ENCODE measurements at places on chromosomes 4 and X. TPM values are rescaled to one million over a fixed set of nuclear protein-coding genes. Genes with fewer than 3 reads are reported as not detected.

Gene LANCL3
- polyA plus RNA-seq, result 0.24 TPM

- no peak for DNase-seq
Measured at GRCh38 chrX:75273483-75273882, 402 bp upstream of the UPRT start.

Gene MAP9
- 17.0 TPM for polyA plus RNA-seq

GRCh38 chr4:22414833-22415232, 101.0 kb downstream of the ADGRA3 start:
- DNase-seq, result no peak

DNA sequence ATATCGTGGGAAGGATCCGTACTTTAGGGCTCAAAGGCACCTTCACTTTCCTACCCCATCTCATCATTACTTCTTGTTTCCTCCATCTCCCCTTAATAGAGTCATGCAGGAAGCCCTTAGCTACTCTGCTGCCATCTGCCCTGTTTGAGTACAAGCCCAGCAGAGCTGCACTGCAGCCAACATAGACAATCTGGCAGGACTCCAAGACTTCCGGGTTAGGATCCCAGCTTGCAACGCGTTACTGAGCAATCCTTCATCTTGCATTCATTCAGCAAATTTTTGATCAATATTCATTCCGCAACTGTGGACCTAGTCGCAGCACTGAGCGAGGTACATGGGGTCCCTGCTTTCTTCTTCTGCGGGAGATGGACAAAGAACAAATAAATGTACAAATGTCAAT, 344.9 kb downstream of the BCOR start:
- DNase-seq, result no peak

DNA sequence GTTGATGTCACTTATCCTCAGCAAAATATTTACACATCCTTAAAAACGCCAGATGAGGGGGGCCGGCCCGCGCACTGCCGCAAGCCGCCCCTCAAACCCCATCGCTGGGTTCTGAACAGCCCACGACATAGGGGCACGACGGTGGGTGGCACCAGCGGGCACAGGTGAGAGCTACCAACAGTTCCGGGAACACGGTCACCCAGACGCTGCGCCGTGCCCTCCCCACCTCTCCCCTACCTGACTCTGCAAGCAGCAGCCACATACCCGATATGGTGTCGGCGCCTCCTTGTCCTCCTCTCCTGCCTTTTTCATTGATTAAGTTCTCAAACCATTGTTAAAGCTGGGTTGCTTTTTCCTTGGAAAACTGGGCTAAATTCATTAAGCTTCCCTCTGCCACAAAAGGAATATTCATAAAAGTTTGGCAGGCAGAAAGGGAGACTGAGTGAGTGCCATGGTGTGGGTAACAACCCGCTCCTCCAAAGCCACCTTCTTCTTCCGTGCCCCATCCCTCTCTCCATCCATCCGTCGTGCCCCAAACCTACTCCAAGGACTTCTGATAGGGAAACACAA, 1.4 kb downstream of the RAI2 start:
- no peak for DNase-seq

GRCh38 chr4:7200801-7201200, 8.5 kb downstream of the SORCS2 start:
- no peak for DNase-seq

Gene DGKK
- polyA plus RNA-seq, result 8.6 TPM

Gene CT45A5
- not detected for polyA plus RNA-seq

Gene NPY2R
- 0.31 TPM for polyA plus RNA-seq

DNA sequence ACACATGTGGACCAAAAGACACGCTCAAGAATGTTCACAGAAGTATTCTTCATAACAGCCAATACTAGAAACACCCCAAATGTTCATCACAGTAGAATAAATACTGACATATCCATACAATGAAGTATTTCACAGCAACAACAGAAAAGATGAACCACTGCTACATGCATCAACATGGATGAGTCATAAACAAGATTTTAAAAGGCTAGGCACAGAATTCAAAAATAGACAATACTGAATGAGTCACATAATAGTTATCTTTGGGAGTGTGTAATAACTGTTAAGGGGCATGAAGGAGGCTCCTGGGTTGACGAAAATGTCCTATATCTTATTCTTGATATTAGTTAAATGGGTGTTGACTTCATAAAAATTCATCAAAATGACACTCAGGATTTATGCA, 43.5 kb downstream of the CLOCK start:
- DNase-seq, result no peak

Gene LNX1
- 17.4 TPM for polyA plus RNA-seq

Gene RS1
- polyA plus RNA-seq, result 0.15 TPM

Gene CC2D2A
- 57.6 TPM for polyA plus RNA-seq

DNA sequence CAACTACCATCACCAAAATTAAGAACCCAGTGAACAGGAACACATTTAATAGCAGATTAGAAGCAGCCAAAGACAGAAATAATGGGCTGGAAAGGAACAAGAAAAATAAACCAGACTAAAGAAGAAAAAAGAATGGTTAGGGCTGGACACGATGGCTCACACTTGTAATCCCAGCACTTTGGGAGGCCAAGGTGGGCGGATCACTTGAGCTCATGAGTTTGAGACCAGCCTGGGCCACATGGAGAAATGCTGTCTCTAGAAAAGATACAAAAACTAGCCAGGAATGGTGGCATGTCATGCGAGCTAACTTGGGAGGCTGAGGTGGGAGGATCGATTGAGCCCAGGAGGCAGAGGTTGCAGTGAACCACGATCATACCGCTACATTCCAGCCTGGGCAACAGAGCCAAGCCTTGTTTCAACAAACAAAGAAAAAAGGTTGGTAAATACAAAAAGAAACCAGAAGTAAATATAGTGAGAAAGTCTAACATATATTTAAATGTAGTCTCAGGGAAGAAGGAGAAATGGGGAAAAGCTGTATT, 102.0 kb downstream of the AFAP1 start:
- no peak for DNase-seq

DNA sequence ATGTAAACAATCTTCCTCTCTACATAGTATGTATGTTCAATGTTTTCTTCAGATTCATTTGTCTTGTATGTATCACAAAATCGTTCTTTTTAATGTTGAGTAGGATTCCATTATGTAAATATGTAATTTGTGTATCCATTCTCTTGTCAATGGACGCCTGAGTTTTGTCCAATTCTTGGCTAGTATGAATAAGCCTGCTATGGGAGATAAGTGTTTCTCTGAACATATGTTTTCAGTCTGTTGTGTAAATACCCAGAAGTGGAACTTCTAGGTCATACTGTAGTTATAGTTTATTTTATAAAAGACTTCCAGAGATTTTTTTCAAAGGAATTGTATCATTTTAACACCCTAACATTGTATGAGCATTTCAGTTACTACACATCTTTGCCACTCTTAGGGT, 2.8 kb downstream of the SMIM31 start:
- no peak for DNase-seq

DNA sequence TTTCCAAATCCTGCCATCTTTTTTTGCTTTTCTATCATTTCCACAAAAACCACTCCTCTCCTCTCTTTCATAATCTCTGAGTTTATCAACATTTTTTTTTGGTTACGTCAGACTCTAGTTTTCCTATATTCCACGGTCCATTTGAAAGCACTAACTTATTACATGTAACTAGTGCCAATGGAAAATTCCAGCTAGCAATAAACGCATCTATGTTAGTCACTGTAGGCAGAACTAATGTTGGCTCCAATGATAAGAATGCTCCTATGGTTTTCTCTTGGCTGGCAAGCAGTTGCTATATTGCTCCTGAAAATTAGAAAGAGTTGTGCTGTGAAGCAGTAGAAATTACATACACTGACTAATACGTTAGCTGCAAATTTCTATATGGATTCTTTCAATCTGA, 634.6 kb upstream of the FTHL17 start:
- no peak for DNase-seq

Gene ADH1A
- 1.0 TPM for polyA plus RNA-seq

GRCh38 chr4:87938746-87939145, 36.8 kb upstream of the SPP1 start:
- DNase-seq, result no peak

Gene ANOS1
- 10.6 TPM for polyA plus RNA-seq

DNA sequence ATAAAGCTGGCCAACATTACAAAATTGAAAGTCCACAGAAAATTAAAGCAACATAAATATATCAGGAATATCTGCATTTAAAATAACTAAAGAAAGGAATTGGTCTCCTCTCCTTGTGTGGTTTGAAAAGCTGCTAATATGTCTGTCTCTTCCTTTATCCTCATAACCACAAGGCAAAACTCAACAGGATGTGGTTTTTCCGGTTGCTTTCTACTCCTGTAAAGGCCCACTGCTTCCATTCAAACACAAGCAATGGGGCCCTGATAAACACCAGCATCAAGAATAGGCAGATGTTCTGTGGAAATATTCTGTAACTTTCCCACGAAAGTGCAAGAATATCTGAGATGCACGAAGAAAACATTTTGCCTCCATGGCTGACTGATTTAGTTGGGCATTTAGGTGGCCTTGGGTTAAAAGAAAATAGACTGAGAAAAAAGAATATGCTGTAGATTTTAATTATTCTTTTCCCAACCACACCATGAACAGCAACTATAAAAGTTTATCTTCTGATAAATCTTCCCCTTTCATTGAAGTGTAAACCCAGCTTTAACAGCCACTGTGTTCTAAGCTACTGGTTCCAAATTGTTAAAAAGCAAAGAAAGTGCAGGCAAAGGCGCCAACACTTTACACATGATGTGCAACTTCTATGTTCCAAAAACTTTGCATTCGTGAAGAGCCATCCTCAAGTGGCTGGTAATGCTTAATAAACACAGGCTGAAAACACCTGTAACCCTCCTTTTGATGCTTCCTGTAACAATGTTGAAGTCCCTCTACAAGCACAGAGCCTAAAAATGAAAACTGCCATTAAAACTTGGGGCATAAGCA, 50.5 kb upstream of the NDST3 start:
- DNase-seq, result no peak

Gene CFAP99
- polyA plus RNA-seq, result 0.19 TPM

Gene MAML3
- 16.1 TPM for polyA plus RNA-seq

DNA sequence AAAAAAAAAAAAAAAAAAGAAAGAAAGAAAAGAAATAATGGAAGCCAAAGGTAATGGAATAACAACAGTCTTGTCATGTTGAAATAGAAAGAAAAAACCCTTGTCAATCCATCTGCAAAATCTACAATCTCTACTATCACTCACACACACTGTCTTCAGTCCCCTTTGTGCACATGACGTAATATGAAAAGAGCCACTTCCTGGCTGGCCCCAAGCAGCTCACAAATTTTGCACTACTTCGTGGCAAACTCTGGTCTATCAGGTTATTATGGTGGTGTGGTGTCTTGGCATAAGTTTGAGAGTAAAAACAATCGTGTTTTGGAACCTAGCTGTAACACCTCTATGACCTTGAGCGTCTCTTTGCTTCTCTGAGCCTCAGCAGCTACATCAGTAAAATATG, 8.3 kb upstream of the AFAP1 start:
- no peak for DNase-seq

Gene TSPAN6
- 139 TPM for polyA plus RNA-seq

GRCh38 chr4:5973033-5973432, 45.2 kb downstream of the C4orf50 start:
- no peak for DNase-seq

DNA sequence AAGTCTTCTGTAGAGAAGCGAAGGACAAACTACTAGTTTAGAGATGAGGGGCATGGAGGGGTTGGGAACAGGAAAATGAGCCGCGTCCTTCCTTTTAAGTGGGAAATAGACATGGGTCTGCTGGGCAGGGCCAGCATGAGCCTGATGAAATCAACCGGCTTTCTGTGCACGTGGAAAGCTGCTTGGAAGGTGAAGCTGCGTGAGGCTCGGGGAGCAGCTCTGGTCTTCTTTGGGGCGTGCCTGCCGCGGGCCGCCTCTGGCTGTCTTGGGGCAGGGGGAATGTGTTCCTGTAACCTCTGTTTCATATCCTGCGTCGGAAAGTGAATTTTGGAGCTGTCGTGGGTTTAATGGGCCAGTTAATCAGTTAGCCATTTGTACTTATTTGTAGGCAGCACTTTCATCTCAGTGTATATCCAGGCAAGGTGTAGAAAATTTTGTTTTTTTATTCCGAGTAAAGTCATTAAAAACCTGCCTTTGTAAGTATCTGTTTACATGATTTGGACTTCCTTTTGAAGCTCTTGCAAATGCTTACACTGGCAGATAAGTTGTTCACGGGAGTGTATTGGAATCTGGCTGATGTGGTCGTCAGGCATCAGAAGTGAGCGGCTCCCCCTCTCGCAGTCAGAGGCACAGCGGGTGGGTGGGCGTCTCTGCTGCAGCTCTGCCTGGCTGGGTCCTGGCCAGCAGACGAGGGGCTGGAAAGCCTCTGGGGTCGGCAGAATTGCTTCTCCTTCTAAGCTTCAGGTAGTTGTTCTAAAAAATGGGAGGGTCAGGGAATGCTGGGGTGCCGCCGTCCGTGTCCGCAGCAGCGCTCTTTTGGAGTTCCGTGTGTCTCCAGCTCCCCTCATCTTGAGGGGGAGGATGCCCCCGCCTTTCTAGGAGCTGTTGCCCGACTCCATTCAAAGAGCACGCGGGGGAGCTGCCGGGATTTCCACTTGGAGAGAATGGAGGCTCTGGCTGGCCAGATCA, 70.5 kb upstream of the HGFAC start:
- no peak for DNase-seq

GRCh38 chrX:42385730-42386129, 392.2 kb downstream of the PPP1R2C start:
- DNase-seq, result no peak

DNA sequence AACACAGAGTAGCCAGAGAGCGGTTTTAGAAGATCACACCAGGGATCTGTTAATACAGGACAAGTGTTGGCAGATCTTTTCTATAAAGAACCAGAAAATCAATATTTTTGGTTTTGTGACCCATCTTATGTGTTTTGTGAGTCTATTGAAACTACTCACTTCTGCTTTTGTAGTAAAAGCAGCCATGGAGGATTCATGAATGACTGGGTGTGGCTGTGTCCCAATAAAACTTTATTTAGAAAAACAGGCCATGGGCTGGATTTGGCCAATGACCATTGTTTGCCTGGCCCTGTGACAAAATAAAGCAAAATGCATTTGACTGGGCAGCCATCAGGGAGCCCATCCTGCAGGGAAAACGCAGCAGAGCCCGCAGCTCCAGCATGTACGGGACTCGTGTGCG, 99.9 kb upstream of the ADRA2C start:
- DNase-seq, result no peak

Gene EXOC1L
- polyA plus RNA-seq, result not detected

Gene TIMP1
- 230 TPM for polyA plus RNA-seq

Gene IQSEC2
- polyA plus RNA-seq, result 18.4 TPM

- no peak for DNase-seq
Measured at GRCh38 chr4:125315576-125316400, 1.0 kb downstream of the FAT4 start.

GRCh38 chr4:64718091-64718490, 308.8 kb upstream of the TECRL start:
- no peak for DNase-seq

DNA sequence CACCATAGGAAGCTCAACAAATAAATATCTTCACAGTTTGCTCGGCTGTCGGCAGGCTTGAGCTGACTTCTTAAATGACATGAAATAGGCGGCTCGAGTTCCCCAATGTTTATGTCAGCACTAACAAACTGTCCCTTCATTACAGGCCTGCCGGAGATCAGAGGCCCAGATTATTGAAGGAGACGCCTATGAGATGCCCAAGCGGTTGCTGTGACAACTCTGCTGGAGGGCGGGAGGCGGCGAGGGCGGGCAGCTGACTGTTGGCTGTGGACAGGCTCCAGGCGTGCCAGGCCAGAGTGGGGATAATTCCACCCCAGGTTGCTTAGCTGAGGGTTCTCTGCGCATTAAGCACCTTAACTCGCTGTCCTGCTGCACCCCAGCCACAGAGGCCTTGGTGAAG, 39.2 kb upstream of the MSX1 start:
- no peak for DNase-seq

Gene GPRASP1
- 12.4 TPM for polyA plus RNA-seq
